Astrocyte of the cerebellum (primary cell): ENCODE measurements at places on chromosomes 1 and 21.

- DNase-seq = no peak
Measured at GRCh38 chr1:48673332-48674105, 103.2 kb downstream of the BEND5 start.

- no peak for DNase-seq
Measured at GRCh38 chr1:36172983-36173382, 17.0 kb downstream of the MAP7D1 start.

DNA sequence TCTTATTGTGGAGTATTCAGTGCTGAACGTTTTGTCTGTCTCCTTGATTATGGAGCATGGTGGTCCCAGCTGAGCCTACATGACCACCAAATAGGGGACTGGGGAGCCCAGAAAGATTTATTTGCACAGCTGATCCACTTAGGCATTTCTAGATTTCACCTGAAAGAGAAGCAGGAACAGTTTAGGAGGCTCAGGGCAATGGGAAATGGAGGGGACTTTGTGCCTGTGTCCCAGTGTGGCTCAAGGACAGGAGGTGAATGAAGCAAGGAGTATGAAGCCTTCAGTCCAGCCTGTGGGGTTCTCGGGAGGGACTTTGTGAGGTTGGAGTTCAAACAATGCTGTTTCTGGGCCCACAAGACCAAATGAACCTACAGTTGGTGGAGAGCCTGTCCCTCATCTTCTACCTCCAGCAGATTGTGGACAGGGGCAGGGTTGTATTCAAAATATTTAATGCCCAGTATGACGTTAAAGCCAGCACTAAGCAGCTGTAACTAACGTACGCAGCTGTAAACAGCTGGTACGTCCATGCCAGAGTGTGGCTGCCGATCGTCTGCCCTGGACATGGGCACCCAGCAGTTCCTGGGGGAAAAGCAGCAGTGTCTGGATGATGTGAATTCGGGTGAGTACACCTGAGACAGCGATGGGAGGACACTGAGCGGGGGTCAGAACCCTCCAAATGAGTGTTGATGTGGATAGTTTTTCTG, 164.9 kb upstream of the RAB4A start:
- DNase-seq = no peak

- DNase-seq = no peak
Measured at GRCh38 chr1:161164901-161165610, 1.2 kb upstream of the PPOX start.

GRCh38 chr1:54850737-54851136, 36.3 kb downstream of the DHCR24 start:
- DNase-seq = peak; percentile 61

DNA sequence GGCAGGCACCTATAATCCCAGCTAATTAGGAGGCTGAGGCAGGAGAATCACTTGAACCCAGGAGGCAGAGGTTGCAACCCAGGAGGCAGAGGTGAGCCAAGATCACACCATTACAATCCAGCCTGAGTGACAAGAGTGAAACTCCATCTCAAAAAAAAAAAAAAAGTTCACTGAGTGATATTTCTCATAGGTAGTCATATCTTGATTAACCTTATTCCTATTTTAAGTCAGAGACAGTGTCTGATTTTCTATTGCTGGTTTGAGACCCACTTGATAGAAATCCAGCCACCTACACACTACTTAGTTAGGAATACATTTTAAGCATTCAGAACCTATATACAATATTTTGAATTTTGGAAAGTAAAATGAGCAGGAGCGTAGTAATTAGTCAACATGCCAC, 357.4 kb upstream of the ADGRL2 start:
- no peak for DNase-seq

GRCh38 chr1:46220808-46221207, 17.7 kb downstream of the LURAP1 start:
- no peak for DNase-seq

DNA sequence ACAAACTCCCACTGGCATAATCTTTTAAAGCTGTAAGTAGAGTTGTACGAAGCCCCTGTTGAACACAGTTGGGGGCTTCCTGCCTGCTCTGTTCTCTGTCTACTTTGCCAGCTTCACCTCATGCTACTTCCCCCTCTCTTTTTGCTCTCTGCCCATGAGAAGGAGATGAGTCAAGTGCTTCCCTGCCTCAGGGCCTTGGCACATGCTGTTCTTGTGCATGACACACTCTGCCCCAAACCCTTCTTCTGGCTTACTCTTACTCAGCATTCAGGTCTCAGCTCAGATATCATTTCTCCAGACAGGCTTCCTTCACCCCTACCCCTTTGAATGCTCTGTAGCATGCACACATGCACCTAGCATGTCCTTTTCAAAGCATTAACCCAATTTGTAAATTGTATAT, 208.8 kb downstream of the FOXD2 start:
- DNase-seq = no peak

GRCh38 chr1:157168015-157168414, 29.8 kb upstream of the ETV3 start:
- DNase-seq = no peak

DNA sequence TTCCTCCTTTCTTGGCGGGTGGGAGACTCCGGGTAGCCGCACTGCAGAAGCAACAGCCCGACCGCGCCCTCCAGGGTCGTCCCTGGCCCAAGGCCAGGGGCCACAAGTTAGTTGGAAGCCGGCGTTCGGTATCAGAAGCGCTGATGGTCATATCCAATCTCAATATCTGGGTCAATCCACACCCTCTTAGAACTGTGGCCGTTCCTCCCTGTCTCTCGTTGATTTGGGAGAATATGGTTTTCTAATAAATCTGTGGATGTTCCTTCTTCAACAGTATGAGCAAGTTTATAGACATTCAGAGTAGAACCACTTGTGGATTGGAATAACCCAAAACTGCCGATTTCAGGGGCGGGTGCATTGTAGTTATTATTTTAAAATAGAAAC, 2.5 kb downstream of the OLIG2 start:
- DNase-seq = no peak

DNA sequence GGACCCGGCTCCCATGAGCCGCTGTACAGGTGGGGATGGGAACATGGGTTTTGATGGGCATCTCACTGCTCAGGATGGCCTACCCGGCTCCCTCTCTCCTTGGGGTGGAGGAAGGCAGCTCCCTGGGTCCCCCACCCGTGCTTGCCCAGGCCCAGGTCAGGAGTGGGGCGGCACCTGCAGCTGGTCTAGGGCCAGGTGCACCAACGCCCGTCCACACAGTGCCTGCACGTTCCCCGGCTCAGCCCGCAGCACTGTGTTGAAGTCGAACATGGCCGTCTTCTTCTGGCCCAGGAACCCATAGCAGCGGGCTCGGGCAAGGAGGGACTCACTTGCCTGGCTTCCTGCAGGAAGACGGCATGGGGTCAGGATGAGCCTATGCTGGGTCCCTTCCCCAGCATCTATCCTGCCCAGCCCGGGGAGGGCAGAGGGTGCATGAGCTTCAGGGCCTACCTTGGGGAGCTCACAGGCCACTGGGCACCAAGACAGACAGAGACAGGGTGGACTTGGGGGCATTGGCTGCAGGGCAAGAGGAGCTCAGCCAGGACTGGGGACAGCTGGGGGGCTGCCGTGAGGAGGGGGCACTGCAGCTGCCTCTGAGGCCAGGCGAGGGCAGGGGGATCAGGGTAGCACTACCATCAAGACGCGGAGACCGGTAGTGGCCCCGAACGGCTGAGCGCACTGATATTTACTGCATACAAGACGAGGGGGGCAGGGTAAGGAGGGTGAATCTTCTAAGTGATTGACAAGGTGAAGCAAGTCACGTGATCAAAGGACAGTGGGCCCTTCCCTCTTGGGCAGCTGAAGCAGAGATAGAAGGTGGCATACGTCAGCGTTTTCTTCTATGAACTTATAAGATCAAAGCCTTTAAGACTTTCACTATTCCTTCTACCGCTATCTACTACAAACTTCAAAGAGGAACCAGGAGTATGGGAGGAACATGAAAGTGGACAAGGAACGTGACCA, 17.8 kb downstream of the TTC34 start:
- no peak for DNase-seq

GRCh38 chr1:232066521-232066920, 439.9 kb downstream of the DISC1 start:
- DNase-seq = no peak

- no peak for DNase-seq
Measured at GRCh38 chr1:21910558-21911204, 26.4 kb downstream of the HSPG2 start.
